ENCODE measurements at places on chromosomes 3 and 15. TPM values are rescaled to one million over a fixed set of nuclear protein-coding genes. Genes with fewer than 3 reads are reported as not detected.

- no peak for DNase-seq
These were observed 6.7 kb downstream of the RASGRP1 start for GRCh38 chr15:38557921-38558320.

The USP50 gene
- 0.13 TPM for total RNA-seq

DNA sequence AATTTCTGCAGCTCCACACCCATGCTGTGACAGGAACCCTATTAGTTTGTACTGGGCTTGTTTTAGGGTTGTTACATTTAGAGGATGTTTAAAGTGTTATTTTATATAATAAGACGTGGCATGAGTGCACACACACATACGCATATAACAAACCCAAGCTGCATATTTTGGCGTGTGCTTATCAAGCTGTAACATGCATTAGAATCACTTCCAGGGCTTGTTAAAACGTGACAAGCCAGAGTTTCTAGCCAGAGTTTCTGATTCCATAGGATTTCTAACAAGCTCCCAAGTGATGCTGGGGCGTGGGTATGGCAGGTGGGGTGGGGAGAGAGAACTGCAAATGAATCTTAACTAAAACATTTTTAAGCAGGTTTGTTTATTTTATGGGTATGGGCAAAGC is 17.4 kb downstream of the ONECUT1 start:
- DNase-seq = no peak

DNA sequence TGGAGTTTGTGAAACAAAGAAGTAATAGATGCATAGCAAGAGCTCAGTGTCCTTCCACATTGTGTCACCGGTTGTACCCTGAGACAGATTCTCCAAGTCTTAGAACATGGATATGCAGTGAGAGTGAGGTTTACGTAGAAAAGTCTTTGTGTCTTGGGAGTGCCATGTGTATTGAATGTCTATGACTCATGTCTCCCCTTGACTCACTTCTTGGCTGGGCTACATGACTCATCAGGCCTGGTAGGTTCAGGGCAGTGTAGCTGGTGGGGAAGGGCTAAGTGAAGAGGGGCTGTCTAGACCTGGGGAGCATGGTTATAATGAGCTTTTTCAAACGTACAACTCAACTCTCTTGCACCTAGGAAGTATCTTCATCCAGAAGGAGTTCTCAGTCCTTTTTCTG is 167.4 kb downstream of the GAP43 start:
- DNase-seq = peak; percentile 57

DNA sequence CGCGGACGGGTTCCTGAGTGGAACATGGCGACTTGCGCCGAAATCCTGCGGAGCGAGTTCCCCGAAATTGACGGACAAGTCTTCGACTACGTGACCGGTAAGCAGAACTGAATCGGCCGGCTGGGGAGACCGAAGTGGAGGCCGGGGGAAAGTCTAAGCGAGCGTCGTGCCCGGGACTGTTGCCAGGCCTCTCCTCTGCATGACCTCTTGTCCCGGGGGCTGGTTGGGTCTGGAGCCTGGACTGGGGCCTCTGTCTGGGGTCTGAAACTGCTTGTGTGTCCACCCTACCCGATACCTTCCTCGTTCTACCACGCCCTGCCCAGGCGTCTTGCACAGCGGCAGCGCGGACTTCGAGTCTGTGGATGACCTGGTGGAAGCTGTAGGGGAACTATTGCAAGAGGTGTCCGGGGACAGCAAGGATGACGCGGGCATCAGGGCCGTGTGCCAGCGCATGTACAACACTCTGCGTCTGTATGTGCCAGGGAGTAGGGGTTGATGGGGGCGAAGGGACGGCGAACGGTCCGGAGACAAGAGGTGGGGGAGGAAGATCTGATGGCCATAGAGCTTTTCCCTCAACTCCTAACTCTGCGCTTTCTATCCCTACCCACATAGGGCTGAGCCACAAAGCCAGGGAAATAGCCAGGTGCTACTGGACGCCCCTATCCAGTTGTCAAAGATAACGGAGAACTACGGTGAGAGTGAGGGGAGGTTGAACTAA is at the start of gene ABCF3:
ABCF3 (plus strand) TSS at position 16 of the 718 bp plus-strand sequence; CDS start at position 25, 9 bp downstream.
- DNase-seq = no peak

GRCh38 chr3:56702490-56703315 is 19.6 kb upstream of the TASOR start:
- no peak for DNase-seq

DNA sequence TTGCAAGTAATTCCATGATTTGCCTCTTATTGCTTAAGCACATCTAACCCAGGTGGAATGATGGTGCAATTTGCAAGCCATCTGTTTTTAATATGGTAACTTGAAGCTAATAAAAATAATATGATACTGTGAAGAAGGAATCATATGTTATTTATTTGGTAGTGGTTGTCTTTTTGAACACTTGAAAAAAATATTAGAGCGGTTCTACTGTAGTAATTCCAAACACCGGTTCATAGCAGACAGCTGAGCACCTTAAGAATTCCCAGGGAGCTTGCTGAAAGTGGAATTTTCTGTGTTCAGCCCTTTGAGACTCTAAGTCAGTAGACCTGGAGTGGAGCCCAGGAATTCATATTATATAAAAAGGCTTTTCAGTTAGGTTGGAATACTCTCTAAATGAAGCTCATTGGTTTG is 687.4 kb downstream of the EDEM1 start:
- DNase-seq = no peak

GRCh38 chr3:22900296-22900695 is 302.8 kb upstream of the UBE2E2 start:
- no peak for DNase-seq

The CELSR3 gene
- 0.20 TPM for total RNA-seq

The MORC1 gene
- total RNA-seq = not detected

GRCh38 chr3:58200846-58201355 is 9.9 kb downstream of the DNASE1L3 start:
- no peak for DNase-seq

- no peak for DNase-seq
These were observed 225.1 kb upstream of the NDN start for GRCh38 chr15:23912191-23912590.

DNA sequence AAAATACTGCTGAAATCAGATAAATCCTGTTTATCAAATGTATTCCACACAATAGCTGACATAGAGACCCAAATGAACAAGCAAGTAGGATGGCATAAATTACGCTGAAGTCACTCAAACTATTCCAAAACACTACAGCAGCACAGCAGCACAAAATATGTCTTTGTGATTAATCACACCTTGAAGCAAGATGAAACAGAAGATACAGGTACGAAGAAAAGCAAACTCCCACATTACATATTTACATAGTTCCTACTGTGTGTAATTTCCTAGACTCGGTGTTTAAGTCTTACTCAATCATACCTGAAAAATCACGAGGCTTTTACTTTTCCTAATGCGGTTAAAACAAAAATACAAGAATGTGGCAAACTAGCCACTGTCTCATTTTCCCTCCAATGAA is 38.3 kb downstream of the CHSY1 start:
- no peak for DNase-seq

GRCh38 chr3:181290941-181291340 is 301.4 kb upstream of the DNAJC19 start:
- DNase-seq = no peak

- DNase-seq = peak; percentile 97
These were observed at the start of gene CDC25A for GRCh38 chr3:48188266-48189201. CDC25A (minus strand) TSS chr3:48188417; CDS start chr3:48187947, 470 bp downstream.

DNA sequence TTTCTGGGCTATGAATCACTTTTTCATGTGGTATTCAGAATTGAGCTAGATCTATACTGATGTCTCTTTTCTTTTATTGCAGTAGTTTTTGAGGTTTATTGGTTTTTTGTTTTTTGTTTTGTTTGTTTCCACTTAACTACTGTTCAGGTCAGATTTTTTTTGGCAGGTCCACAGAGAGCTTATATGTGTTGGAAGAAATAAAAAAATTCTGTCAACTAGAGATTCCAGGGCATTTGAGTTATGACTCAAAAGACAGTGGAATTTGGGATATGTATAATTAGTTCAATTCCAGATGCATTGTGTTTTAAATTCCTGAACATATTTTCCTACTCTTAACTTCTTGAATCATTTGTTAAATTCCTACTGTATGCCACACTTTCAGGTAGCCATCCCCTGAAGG is 727.2 kb downstream of the SI start:
- DNase-seq = no peak

GRCh38 chr3:138355071-138355470 is 6.7 kb downstream of the MRAS start:
- DNase-seq = no peak

The RARB gene
- 28.9 TPM for total RNA-seq

- peak; percentile 5 for DNase-seq
These were observed 169.7 kb upstream of the TMCO5A start for GRCh38 chr15:37764733-37765191.

GRCh38 chr3:66410976-66411375 is 89.8 kb downstream of the LRIG1 start:
- DNase-seq = no peak

The ZNF80 gene
- total RNA-seq = not detected

DNA sequence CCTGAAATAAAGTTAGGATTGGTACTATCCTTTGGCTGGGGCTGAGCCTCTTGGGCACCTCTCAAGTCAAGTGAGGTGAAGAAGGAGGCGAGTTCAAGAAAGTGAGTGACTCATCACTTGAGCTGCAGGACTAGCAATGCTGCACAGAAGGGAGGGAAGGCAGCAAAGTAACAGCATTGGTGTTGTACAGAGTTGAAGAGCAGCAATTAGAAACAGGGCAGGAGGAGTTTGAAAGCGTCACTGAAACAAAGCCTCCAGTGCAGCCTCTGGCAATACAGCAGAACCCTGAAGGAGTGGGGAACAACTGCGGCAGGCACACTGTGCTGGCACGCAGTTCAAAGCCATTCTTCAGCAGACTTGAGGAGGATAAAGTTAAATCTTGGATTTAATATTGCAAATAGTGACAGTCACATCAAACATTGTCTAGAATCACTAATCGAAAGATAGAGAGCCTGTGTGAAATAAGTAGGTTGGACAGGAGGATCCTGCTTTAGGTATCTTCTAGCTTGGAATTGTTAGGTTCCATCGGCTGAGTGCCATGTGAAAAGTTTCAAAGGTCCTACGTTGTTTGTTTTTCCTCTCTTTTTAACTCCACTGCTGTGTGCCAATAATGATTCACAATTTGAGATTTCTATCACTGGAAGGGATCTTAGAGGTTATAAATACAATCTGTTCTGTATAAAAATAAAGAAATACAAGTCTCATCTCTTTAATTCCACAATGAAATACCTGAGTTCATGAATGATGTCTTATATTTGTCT is 479.8 kb downstream of the NAALADL2 start:
- DNase-seq = no peak

GRCh38 chr15:72902245-72902918 is 118.8 kb upstream of the ADPGK start:
- no peak for DNase-seq

- no peak for DNase-seq
These were observed 29.8 kb upstream of the EPHB3 start for GRCh38 chr3:184531626-184532280.

DNA sequence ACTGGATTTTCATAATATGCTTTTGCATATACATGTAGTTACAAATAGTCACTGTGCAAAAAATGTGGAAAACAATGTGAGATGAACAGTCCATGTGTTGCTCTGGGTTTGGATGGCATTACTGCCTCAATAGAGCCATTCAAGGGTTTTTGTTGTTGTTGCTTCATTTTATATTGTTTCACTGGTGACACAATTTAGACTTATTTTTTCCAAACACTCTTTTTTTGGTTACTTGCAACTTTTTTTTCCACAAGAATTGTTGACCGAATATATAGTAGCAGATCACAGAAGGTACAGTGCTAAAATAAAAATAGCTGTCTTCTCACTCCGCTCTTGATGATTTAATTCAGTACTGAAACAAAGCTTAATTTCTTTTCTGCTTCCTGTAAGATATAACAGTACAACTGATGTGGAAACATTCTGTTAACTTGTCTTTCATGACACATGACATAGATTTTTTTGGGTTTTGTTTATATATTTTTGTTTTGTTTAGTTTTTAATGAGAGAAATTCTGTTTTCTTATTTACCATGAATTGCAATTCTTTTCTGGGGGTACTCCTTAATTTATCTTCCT is 618.6 kb downstream of the NAALADL2 start:
- DNase-seq = no peak
